ENCODE measurements at places on chromosomes 3 and 15.

- DNase-seq: no peak
Observed at GRCh38 chr3:31693346-31693745, 160.6 kb downstream of the STT3B start.

- DNase-seq: no peak
Observed at GRCh38 chr3:161640181-161640580, 143.6 kb downstream of the OTOL1 start.

- DNase-seq: no peak
Observed at GRCh38 chr3:66314455-66314854, 93.7 kb downstream of the SLC25A26 start.

DNA sequence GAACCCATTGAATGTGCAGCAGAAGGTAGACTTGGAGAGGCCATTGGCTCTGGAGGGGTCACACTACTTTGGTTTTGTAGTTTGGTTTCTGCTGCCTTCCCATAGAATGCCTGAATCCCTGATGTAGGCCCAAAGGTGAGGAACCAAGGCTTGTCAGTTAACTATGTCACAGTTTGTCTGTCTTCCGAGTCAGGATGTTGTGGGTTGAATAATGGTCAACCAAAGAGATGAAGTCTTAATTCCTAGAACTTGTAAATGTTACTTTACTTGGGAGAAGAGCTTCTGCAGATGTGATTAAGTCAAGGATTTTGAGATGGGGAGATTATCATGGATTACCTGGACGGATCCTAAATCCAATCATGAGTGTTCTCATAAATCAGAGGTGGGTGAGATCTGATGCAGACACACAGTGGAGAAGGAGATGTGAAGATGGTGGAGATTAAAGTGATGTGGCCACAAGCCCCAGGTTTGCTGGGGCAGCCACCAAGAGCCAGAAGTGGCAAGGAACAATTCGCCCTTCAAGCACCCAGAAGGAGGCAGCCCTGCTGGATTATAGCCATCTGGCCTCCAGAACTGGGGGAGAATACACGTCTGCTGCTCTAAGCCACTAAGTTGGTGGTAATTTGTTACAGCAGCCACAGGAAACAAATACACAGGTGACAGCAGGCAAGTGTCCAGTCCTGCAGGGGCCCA lies 2.3 kb upstream of the CCR8 start:
- DNase-seq: no peak

DNA sequence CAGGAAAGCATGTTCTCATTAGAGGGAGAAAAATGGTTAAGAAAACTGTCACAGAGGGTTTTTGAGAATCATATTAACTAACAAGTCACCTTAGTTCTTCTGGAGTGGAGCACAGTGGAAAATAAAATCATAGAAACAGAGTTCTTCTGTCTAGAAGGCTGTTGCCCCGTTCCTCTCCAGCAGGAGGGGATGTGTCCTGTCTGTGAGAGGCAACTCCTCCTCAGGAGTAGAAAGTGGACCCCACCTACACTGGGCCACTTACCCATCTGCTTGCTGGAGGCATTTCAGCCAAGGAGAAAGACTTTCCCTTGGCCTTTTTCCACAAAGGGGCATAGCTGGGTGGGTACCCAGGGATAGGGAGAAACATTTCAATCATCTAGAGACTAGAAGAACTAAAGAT lies 106.6 kb downstream of the SSR3 start:
- DNase-seq: no peak

GRCh38 chr3:172550347-172550943 lies 27.2 kb upstream of the TNFSF10 start:
- no peak for DNase-seq

DNA sequence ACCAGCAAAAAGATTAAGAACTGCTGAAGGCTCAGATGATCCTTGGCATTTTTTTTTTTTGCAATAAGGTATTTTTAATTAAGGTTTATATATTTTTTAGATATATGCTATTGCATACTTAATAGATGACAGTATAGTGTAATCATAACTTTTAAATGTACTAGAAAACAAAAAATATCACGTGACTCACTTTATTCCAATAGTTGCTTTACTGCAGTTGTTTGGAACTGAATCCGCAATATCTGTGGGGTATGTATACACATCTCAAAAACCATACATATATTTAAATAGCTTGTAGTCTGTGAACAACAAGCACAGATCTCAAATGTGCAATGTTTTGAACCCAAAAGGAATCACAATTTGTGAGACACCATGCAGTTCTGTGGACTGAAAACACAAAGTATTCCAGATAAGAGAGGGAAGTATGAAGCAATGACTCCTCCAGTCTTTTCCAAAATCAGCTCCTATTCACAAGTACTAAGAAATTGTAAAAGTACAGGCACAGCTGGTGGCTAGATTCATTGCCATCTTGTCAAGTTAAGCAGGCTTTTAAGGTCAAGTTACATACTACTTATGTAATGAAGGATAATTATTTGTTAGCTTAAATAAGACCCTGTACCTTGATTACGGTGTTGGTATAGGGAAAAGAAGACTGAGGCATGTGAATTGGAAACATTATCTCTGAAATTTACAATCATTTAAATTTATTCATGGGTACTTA lies 331.1 kb downstream of the TBC1D5 start:
- DNase-seq: no peak

DNA sequence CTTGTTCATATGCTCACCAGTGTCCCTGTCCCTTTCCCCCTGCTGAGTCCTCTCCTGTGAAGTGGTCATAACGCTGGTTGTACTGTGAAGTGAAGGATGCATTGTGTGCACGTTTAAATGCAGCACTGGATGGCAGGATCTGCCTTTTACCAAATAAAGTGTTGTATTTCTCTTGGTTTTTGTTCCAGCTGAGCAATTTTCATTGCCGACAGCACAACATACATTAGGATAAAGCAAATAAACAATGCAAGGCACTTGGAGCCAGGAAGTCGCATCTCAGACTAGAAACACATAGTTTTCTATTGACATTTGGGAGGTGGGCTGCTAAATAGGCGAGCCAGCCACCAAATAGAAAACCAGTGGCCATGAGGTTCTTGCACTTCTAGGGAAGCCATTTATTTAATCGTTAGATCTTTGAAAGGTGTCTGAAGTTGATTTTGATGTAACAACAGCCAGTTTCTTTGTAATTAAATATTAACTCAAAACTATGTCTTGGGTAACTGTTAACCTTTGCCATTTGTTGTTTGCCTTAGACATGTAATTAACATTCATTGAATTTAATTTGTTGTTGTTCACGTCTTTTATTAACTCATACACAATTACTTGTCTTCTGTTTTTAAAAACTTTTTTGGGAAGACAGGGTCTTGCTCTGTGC lies 185.3 kb downstream of the FNDC3B start:
- no peak for DNase-seq

- no peak for DNase-seq
Observed at GRCh38 chr3:43187836-43188479, 82.1 kb upstream of the POMGNT2 start.

GRCh38 chr15:58923284-58923683 lies 10.2 kb downstream of the SLTM start:
- no peak for DNase-seq

- no peak for DNase-seq
Observed at GRCh38 chr15:75697523-75697922, 15.1 kb downstream of the CSPG4 start.
